ENCODE measurements at places on chromosomes 12 and 14. TPM values are rescaled to one million over a fixed set of nuclear protein-coding genes. Genes with fewer than 3 reads are reported as not detected.

Gene GYS2
- total RNA-seq: not detected

Gene TAS2R14
- 0.74 TPM for total RNA-seq

Gene PLBD1
- not detected for total RNA-seq

Gene ITGA7
- total RNA-seq: 1.3 TPM

Gene OR4K5
- not detected for total RNA-seq

Gene BATF
- total RNA-seq: not detected

Gene PCED1B
- total RNA-seq: 0.50 TPM

Gene PTGER2
- total RNA-seq: not detected

Gene CCDC38
- not detected for total RNA-seq

Gene FGF23
- total RNA-seq: not detected

Gene TAPBPL
- 11.6 TPM for total RNA-seq

Gene SYCP3
- total RNA-seq: not detected

Gene BMP4
- 1.8 TPM for total RNA-seq

Gene SIX1
- total RNA-seq: 3.9 TPM

Gene SUDS3
- total RNA-seq: 22.1 TPM

Gene C12orf76
- total RNA-seq: 5.5 TPM

Gene LPCAT3
- total RNA-seq: 9.6 TPM

Gene AGAP2
- total RNA-seq: 11.2 TPM

Gene CEBPE
- not detected for total RNA-seq

Gene SIX6
- total RNA-seq: not detected

Gene TEX52
- not detected for total RNA-seq

Gene DNAH10
- not detected for total RNA-seq

Gene PLEKHD1
- total RNA-seq: not detected

Gene LRRK2
- 0.90 TPM for total RNA-seq

Gene KRT75
- total RNA-seq: not detected

Gene LRP1-AS
- not detected for total RNA-seq

Gene FOXN4
- not detected for total RNA-seq

Gene OSGEP
- 52.1 TPM for total RNA-seq

Gene KRT78
- total RNA-seq: 0.13 TPM

Gene LIN7A
- 1.1 TPM for total RNA-seq

Gene POTEG
- total RNA-seq: 2.2 TPM

Gene PRH2
- total RNA-seq: 0.63 TPM

Gene DIO2
- 0.90 TPM for total RNA-seq

Gene OR11G2
- total RNA-seq: not detected

Gene GPRC5D
- not detected for total RNA-seq

Gene ACVRL1
- total RNA-seq: 0.87 TPM

Gene BCL11B
- total RNA-seq: 0.18 TPM

Gene PKP2
- 4.6 TPM for total RNA-seq

Gene MANSC1
- total RNA-seq: 0.73 TPM
